ENCODE measurements at places on chromosomes 6 and 20.

DNA sequence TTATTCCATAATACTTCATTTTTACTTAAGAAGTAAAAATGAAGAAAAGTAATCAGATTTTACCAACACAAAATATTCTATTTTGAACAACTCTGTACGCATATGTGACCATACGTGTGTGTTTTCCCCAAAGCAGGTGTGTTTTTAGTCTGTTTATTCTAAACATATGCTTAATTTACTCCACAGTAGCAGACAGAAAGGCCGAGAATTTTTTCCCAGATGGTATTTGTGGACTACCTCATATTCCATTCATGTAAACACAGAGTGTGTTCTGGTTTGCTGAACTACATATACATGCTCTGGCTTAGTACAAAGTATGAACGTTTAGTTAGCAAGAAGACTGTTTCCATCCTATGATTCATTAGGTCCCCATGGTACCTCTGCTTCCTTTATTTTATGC, 233.3 kb upstream of the RUNX2 start:
- DNase-seq, result no peak

DNA sequence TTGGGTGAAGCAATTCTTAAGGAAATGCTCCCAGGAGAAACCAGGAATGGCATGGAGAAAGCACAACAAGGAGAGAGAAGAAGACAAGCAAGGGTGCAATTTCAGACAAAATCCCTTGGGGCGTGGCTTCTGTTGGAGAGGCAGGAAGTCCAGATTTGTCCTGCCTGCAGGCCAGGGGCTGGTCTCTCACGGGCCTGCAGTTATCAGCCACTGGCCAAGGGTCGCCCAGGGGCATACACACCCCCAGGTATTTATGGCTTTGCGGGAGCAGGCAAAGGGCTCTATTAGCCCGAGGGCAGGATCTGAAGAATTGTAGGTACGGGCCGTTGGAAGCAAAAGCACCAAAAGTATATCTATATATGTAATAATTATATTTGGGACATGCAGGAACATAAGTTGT, 87.7 kb downstream of the IYD start:
- no peak for DNase-seq

DNA sequence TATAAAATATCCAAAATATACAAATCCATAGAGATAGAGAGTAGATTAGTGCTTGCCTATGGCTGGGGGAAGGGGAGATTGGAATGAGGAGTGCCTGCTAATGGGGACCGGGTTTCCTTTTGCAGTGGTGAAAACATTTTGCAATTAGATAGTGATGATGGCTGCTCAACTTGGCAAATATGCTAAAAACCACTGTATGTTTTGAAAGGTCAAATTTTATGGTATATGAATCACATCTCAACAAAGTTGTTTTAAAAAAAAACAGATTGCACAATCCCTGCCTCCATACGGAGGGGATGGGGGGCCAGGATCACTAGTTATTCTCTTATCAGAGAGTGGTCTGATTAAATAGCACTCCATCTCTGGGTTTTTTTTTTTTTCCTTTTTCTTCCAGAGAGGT, 76.9 kb upstream of the RIPOR2 start:
- no peak for DNase-seq

GRCh38 chr6:39215640-39216158, 13.6 kb downstream of the KCNK5 start:
- no peak for DNase-seq

GRCh38 chr20:24970030-24970553, 21.0 kb downstream of the CST7 start:
- no peak for DNase-seq

DNA sequence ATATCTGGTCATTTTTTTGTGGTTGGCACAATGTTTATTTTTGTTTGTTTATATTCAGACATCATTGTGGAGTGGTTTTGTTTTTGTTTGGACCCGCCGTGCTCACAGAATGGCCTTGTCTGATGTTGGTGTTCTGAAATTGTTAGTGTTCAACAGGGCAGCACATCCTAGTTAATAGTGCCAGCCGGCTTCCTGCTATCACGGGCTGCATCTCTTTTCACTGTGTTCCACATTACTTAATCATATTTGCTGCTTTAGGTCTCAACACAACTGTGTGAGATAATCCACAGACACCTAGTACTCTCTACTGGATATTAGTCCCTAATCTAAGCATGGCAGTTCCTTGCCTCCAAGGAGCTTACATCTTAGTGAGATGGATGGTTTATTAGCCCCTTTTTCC, 2.8 kb upstream of the EIF2S2 start:
- DNase-seq, result no peak

DNA sequence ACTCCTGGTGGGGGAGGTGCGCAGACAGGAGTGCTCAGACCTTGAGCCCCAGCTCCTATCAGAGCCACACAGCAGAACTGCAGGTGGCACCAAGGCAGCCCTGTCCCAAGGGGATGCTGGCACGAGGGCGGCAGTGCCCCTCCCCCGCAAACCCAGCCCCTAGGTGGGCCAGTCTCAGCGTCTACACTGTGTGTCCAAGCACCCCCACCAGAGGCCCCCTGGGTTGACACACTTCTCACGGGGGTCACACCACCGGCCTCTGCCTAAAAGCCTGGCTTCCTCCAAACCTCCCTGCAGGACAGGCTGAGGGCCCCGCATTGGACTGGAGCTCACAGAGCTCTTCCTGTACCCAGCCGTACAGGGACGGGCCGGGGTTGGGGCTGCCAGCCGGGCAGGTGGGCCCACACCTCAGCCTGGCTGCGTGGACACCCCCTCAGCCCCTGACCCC, 8.1 kb downstream of the SLC2A4RG start:
- no peak for DNase-seq

GRCh38 chr6:90374201-90374600, 77.6 kb upstream of the BACH2 start:
- no peak for DNase-seq

DNA sequence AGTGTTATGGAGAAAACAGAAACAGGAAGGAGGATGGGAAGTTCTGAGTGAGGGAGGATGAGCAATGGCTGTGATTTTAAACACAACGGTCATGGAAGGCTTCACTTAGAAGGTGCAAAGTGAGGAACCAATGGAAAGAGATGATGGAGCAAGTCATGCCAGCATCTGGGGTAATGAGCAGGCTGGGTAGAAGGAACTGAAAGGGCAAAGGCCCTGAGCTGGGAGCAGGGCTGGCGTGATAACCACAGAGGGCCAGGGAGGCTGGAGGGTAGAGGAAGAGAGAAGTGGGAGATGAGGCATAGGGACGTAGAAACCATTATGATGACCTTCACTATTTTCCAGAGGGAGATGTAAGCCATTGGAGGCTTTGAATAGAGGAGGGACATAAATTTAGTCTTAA, 43.6 kb downstream of the NHLRC1 start:
- no peak for DNase-seq

GRCh38 chr6:30599625-30600324, 17.3 kb downstream of the PPP1R10 start:
- DNase-seq, result no peak

DNA sequence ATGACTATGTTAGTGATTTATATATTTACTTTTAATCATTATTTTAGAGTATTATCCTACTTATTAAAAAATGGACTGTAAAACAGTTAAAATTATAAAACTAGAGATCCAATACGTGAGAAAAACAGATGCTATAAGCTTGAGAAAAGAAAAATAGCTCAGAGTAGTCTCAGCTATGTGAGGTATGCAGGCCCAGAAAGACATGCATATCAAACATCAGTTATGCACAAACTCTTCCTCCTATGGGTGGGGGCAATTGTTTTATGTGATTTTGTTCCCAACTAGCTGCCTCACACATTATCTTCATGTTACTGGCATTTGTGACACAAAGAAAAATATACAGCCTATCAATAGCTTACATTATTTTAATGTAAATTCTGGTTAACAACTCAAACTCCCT, 28.8 kb downstream of the RARS2 start:
- no peak for DNase-seq

GRCh38 chr6:116536216-116536621, 9.3 kb downstream of the TRAPPC3L start:
- no peak for DNase-seq
